CD4-positive, alpha-beta T cell (primary cell): ENCODE measurements at places on chromosomes 1 and 21. TPM values are rescaled to one million over a fixed set of nuclear protein-coding genes. Genes with fewer than 3 reads are reported as not detected.

VHLL gene
- not detected for total RNA-seq

- DNase-seq = no peak
Observed at GRCh38 chr1:151706464-151707415, 9.9 kb downstream of the CELF3 start.

DNA sequence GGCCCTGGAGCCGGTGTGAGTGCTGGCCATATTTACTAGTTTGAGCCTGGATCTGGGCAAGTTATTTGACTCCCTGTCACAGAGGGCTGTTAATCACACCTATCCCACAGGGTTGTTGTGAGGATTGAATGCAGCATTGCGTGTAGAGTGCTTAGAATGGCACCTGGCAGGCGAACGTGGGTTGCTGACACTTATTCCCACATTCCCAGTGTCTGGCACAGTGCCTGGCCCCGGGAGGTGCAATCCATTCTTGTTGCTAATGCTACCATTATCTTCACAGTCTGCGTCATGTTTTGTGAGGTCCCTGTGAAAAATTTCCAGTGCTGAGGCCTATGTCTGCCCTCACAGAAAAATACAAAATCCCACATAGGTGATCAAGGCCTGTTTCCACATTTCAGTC is 66.1 kb downstream of the CD2 start:
- DNase-seq = no peak

DNA sequence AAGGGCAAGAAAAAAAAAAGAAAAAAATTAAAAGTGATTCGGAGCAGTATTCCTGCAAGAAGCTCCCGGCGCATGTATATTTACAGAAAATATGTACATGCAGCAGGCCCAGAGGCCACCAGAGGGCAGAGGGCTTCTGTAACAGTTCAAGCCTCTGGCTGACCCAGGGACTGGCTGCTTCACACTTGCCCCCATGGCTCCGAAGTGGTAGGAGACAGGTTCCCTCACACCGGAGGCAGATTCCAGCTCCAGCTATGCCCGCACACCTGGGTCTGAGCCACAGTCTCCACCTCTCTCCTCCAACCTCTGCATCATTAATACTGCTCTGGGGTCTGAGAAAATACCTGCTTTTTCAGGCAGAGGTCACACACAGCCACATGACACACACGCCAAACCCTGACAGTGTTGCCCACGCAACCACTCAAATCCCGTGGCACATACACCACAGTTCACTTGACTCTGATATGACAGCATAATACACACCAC is 2.2 kb upstream of the ARHGAP30 start:
- peak; percentile 73 for DNase-seq

- DNase-seq = no peak
Observed at GRCh38 chr1:161848676-161849075, 82.6 kb downstream of the ATF6 start.
